ENCODE measurements at places on chromosomes 6 and 20.

DNA sequence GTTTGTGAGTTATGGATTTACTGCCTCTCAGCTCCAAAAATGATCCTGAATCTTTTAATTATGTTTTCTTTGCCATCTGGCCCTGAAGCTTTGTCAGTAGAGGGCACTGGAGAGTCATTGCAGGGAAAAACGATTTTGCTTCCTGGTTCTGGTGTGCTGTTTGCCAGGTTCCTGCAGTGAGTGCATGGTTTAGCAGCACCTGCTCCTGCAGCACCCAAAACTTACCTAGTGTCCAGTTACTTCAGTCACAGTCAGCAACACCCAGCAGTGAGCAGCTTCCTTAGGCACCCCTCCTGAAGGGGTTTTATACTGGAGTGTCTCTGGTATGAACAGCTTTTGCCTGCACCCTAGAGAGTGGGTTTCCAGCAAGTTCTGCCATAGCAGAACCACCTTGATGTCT, 6.0 kb upstream of the TRIM26 start:
- peak; percentile 73 for DNase-seq

DNA sequence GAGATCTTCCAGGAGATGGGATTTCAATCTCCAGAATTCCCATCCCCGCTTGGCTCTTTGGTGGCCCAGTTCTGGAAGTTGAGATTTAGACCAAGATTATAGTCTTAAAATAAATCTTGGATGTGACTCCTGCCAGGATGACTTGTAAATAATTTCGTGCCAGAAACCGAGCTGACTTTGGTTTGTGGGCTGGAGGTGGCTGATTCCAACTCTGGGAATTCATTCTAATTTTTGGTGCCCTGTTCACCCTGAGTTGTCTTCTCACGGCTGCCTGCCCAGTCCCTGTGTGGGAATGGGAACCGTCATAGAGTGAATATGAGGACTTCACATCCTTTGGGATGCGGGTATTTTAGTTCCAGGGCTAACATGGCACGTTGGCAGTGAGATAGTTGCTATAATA, 64.8 kb downstream of the JARID2 start:
- DNase-seq, result no peak

DNA sequence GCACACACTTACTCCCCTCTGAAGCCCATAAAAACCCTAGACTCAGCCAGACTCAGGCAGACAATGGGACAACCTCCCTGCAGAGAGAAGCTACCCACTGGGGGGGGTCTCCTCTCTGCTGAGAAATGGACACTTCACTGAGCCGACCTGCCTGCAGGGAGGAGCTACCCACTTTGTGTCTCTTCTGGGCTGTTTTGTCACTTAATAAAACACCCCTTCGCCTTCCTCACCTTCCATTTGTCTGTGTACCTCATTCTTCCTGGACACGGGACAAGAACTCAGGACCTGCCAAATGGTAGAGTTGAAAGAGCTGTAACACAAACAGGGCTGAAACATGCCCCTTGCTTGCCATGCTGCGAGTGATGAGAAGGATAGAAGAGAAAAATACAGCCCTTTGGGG, 151.7 kb upstream of the HDDC2 start:
- no peak for DNase-seq

DNA sequence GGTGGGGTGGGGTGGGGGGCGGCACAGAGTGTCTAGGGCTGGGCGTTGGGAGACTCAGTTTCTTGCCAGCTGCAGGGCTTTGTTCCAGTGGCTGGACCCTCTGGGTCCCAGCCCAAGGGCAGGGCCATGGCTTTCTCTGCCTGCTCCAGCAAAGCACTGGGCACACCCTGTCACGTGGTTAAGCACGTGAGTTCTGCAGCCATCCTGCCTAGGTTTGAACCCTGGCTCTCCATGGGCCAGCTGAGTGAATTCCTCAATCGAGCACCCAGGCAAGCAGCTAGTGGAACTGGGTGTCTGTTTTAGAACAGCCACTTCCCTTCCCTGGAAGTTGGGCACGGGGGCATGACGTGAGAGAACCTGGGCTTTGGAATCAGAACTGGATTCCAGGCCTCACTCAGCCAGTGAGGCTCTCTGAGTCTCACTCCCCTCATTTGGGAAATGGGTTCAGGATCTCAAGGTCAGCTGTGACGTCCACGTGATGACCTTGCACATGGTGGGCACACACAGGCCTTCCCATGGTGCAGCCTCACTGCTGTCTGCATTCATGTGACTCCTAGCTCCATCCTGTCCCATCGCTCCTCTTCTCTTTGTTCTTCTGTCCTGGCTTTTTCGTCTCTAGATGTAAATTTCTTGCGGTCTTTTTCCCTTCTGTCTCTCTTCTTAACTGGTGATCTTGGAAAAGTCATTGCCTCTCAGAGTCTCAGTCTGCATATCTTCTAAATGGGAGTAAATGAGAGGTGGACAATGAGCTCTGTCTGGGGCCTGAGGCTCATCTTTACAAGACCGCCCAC, 45.9 kb downstream of the NOL4L start:
- DNase-seq, result no peak

DNA sequence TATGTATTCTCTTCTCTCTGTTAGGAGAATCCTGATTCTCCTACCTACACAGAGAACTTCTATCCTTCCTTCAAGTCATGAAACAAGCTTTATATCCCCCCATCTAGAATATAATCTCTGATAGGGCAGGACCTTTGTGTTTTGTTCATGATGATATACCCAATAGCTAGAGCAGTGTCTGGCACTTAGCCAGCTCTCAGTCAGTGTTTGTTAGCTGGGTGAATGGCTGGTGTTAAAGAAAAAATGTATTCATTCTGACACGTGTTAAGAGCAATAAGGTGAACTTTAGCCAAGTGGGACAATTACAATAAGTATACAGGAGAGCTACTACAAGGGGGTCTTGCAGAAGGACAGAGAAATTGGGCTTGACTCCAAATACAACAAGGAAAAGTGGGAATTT, 34.3 kb upstream of the TNFRSF21 start:
- DNase-seq, result no peak

DNA sequence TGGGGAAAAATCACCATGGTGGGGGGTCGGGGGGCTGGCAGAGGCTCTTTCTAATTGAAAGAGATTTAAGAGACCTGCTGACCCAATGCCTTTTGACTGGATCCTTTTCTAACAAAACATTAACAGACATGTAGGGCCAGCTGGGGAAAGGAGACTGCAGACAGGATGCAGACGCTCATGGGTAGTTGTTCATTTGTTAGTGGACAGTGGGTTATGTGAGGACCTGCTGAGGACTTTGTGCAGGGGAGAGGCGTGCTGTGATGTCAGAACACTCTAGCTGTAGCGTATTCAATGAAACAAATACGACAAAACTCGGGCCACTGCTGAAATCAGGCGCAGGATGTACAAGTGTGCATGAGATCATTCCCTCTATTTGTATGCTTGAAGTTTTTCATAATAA, 1.2 kb downstream of the IP6K3 start:
- no peak for DNase-seq

DNA sequence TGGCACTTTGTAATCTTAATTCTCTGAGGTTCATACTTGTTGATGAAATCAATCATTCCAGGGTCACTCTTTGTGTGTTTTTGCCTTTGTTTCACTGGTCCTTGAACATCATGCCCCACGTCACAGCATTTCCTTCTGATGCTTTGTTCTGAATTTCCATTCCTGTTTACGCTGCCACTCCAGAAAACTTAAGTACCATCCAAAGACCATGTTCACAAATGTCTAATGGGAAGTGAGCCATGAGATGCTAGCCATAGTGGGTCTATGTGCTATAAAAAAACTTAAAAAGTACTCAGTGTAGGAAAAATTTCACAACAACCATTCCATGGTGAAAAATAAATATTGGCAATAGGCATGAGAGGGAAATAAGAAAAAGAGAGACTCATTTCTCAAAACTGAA, 232.0 kb downstream of the IBTK start:
- DNase-seq, result no peak
